ENCODE measurements at places on chromosomes 16 and 17. TPM values are rescaled to one million over a fixed set of nuclear protein-coding genes. Genes with fewer than 3 reads are reported as not detected.

DNA sequence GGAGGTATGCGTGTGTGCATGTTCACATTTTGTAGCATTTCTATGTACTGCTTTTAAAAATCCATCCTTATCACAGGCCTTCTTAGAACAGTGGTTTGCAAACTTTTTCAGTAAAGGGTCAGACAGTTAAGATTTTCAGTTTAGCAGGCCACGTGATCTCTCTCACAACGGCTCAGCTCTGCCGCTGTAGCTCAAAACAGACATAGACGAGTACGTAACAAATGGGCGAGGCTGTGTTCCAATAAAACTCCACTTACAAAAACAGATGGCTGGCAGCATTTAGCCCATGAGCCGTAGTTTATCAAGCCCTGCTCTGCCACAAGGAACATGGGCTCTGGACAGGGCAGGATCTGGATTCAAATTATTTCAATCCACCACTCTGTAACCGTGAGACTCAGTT lies 141.8 kb downstream of the XYLT1 start:
- no peak for DNase-seq

- DNase-seq = no peak
Observed at GRCh38 chr16:50318796-50319578, 49.8 kb downstream of the BRD7 start.

- peak; percentile 46 for DNase-seq
Observed at GRCh38 chr17:44607836-44608690, 48.2 kb upstream of the MEIOC start.

DNA sequence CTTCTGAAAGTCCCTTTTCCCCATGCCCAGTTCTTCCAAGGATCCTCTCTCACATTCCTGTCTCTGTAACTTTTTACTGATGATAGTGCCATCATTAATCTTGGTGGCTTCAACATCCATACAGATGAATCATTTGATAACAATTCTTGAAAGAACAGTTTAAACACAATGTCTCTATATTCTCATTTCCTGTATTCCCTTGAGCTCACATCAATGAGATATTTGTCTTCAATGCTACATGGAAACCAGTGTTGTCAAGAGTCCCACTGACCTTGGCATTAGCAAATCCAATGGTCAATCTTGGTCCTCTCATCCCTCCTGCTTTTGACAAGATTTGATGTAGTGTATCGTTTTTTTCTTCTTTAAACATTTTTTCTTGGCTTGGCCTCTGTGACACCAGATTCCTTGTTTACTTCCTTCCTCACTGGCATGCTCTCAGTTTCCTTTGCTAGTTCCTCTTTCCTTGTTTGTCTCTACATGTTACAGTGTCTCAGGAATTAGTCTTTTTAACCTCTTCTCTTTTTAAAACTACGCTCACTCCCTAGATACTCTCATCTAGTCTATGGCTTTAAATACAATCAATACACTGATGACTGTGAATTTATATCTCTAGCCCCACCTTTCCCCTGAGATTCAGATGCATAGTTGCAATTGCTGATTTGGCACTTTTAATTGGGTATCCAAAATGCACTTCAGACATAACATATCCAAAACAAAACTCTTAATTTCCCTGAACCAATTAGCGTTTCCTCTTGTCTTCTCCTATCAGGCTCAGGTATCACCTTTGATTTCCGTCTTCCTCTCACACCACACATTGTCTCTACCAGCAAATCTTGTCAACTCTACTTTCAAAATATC lies 134.0 kb downstream of the MYO1D start:
- DNase-seq = no peak

- no peak for DNase-seq
Observed at GRCh38 chr17:2107506-2107905, 52.6 kb downstream of the HIC1 start.

GRCh38 chr16:79873825-79874224 lies 273.3 kb upstream of the MAF start:
- no peak for DNase-seq

GRCh38 chr16:11155284-11155806 lies 100.7 kb downstream of the SOCS1 start:
- DNase-seq = no peak

DNA sequence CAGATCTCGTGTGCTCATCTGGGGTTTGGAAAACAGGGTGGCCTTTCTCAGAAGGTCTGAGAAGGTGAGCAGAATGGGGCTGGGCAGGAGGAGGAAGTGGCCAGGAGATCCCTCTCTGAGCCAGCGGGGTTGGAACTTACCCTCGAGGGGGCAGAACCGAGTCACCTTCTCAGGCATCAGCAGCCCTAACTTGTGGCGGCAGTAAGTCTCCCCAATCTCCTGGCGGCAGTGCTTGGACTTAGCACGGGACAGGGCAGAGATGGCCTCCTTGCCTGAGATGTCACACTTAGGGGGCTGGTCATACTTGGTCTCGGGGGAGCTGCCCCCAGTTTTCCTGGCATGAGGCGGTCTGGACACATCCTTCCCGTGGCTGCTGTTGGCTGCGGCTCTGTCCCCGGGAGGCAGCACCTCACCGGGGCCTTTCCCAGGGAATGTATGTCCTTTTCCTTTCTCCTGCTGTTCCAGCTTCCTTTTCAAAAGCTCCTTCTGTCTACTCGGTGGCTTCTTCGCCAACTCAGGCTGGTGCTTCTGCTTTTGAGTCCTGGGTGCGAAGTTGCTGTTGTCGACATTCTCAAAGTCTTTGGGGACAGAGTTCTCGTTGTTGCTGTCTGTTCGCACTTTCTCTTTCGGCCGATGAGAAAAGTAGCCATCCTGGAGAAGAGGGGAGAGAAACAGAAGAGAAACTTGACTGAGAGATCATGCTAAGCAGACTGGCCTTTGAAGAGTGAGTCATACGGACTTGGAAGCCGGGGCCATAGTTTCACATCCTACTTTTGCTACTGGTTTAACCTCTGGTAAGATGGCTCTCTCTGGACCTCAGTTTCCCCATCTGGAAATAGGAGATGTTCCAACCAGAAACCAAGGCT lies 211.7 kb downstream of the XYLT1 start:
- no peak for DNase-seq

DNA sequence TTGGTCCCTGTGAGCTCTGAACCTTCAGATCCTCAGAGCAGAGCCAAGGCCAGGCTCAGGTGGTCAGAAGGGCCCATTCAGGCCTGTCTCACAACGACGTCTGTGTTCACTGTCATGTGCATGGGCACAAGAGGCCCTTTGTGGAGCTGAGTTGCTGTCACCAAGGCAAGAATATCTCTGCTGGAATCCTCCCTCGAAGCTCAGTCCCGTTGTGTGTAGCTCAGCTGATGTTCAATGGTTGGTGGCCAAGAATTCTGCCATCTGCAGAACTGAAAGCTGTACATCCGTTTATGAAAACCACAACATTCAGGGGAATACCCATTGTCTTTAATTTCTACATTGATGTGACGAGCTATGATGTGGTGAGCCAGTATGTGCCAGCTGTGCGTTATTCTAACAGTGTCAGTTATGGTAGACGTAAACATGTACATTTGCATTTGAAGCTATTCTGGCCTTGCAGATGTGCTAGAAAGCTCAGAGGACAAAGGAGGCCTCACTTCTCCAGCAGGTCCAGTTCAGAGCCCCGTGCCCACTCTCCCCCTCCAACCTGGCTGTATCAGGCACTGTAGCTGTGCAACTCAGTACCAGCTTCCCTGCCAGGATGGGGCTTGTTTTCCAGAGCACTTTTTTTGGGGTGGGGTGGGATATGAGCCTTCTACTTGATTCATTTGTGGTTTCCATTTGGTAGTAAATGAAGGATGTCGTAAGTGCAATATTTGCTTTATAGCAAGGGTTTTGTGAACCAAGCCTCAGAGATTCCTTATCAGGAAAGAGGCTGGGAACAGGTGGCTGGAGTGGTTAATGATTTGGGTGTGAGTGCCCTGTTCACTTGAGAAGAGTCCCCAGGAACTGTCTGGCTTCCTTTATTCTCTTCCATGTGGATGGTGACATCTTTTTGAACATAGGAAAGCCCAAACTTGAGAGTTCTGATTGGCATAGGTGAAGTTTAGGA lies 56.1 kb downstream of the B9D1 start:
- no peak for DNase-seq

DNA sequence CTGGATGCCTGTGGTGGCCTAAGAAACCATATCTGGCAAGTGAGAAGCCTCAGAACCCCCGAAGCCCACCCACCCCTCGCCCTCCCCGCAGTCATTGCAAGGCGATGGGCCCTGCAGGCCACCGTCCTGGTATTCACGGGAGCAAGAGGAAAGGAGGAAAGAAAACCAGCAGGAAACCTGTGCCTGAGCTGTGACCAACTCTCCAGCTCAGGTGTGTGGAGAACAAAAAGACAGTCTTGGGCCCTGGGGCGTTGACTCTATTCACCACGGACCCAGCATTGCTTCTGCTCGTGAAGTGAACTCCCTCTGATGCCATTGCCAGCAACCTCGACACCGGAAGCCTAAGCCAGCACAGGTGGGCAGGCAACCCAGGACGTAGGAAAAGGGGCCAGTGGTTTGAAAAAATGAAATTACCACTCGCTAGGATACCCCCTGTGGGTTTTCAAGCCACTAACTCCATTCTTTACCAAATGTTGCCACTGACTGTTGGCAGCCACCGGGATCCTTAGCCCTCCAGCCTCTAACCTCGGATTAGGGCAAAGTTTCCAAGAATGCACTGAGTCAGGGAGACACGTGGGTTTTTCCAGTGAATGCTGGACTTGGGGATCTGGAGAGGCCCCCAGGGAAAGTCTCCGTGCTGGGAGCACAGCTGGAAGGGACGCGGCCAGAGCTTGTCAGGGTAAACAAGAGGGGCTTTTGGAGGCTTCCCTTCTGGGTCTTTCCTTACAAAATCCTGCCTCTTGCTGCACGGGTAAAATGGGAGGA lies 25.1 kb downstream of the FA2H start:
- no peak for DNase-seq

GRCh38 chr17:49987290-49987585 lies 7.8 kb downstream of the DLX3 start:
- DNase-seq = no peak

The SLC38A8 gene
- total RNA-seq = not detected

The PPL gene
- 0.10 TPM for total RNA-seq
